ENCODE measurements at places on chromosomes 3 and 15.

- peak; percentile 98 for DNase-seq
Observed at GRCh38 chr3:184314363-184314699, at the start of gene EIF4G1. EIF4G1 (plus strand) TSS chr3:184314606; CDS start chr3:184315797, 1,191 bp downstream.

DNA sequence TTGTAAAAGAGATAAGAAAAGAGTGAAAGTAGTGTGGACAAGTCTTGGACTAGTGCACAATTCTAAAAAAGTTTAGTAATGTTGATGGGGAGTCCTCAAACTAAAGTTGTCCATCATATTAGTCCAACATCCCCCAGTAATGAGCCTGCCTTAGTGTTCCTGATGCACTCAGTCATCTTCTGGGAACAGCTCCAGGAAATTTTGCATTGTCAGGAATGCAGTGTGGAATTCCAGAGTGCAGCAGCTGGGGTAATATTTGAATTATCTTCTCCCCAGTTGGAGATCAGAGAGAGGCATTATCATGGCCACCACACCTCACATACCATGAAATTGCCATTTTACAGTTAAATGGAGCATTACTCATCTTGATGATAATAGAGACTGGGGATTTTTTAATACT, 528.8 kb upstream of the NAALADL2 start:
- peak; percentile 68 for DNase-seq

- DNase-seq: no peak
Observed at GRCh38 chr3:194615226-194615625, 18.0 kb downstream of the TMEM44 start.

DNA sequence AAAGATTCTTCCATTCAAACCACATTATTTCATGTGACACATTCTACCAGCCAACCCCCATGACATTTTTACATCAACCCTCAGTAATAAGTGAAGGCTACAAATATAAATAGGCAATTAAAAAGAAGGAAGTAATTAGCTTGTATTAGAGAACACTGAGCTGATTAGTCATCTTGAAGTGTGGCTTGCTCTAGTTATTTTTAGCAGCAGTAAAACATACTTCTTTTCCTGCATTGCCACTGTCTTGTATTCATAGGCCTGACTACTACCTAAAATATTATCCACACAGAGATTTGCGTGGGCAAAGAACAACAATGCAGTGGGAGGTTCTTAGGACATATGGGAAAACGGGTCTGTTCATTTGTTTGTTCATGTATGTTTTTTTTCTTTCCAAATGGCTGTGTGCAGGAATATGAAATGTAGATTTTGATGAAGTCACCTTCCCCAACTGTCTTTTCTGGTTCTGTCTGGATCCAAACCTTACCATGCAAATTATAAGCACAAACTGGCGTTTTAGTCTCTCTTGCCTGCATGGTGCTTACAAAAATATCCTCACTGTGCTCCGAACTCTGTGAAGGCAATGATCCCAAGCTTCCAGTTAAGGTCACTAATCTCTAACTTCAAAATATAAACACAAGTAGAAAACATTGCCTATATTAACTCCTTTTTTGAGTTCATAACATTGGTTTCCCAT, 31.5 kb upstream of the TM4SF4 start:
- DNase-seq: peak; percentile 60

DNA sequence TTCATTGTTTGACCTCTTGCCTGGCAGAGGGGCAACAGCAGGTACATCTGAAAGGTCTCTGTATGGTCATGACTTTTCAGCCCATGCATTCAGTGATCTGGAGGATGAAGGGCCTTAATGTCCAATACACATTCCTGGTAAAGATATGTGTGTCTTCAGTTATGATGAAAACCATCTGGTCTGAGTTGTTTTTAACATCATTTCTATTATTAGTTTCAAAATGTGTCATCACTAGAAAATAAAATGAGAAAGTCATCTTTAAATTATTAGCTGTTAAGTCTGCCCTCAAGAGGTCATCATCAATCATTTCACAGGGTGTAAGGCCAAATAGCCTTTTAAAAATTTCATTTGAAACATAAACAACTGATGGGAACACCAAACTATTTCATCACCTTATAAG, 92.1 kb upstream of the PLSCR4 start:
- DNase-seq: peak; percentile 76

- no peak for DNase-seq
Observed at GRCh38 chr3:44402548-44402947, 64.0 kb downstream of the TCAIM start.

- peak; percentile 25 for DNase-seq
Observed at GRCh38 chr3:69088063-69088462, 3.3 kb downstream of the ARL6IP5 start.

DNA sequence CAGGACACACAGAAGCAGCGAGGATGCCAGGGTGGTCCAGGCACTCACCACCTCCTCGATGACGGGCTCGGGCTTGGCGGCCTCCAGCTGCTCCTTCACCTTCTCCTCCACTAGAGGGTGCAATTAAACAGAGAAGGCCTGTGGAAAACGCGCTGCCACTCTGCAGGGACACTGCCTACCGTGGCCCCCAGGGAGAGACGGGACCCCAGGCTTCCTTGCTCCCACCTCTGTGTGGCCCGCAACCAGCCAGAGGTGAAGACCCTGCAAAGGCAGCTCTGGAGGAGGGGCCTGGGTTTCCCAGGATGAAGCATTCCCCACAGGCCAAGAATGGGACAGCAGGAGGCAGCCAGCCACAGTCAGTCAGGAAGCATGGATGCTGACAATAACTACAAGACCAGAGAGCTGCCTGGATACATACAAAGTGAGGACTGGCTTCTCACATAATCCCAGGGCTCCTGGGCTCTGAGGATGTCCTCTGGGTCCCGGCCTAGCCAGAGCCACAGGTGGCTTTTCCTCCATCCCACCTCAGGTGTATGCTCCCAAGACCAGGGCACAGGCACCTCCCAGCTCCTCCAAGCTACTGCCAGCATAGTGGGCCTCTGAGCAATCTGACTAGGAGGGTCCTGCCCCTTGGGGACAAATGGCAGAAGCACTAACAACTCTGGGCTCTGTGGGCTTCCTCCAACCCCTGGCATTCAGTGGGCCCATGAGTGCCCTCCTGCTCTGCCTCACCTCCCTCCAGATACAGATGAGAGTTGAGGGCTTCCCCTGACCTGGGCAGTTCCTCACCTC, 46.2 kb downstream of the PTH1R start:
- DNase-seq: peak; percentile 66

- DNase-seq: no peak
Observed at GRCh38 chr3:40185029-40185695, 124.3 kb upstream of the EIF1B start.

DNA sequence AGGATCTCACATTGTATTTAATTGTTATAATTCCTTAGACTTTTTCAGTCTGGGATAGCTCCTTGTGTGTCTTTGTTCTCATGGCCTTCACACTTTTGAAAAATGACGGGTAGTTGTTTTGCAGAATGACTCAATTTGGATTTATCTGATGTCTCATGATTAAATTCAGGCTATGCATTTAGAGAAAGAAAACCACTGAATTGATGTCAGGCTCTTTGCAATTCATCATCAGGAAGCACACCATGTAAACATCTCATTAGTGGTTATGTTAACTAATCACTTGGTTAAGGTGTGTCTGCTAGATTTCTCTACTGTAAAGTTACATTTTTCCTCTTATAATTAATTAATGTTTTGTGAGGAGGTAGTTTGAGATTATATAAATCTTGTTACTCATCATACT, 8.0 kb upstream of the SLC22A13 start:
- no peak for DNase-seq

DNA sequence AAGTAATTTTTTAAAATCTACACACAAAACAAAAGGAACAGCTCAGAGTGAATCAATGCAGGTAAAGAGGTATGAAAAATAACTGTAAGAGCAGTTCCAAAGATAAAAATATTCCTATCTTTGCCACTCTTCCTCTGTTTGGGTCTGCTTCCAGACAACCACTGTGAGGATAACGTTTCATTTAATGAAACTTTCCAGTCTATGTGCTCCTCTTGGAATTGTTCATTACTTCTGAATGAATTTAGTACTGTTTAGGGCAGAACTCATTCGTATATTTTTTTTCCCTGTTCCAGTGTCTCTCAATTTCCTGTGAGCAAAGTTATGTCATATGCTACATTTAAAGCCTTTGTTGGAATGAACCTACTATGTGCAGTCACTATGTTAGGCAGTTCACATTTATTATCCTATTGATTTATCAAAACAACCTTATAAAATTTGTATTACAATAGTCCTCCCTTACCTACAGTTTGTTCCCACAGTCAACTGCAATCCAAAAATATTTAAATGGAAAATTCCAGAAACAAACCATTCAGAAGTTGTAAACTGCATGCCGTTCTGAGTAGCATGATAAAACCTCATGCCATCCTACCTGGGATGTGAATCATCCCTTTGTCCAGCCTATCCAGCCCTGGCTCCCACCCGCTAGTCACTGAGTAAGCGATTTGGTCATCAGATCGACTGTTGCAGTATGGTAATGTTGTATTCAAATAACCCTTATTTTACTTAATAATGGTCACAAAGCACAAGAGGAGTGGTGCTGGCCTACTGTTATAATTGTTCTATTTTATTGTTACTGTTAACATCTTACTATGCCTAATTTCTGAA, 98.1 kb downstream of the TMCC1 start:
- DNase-seq: no peak

GRCh38 chr15:45126535-45127158, 3.0 kb downstream of the DUOXA1 start:
- DNase-seq: peak; percentile 51

DNA sequence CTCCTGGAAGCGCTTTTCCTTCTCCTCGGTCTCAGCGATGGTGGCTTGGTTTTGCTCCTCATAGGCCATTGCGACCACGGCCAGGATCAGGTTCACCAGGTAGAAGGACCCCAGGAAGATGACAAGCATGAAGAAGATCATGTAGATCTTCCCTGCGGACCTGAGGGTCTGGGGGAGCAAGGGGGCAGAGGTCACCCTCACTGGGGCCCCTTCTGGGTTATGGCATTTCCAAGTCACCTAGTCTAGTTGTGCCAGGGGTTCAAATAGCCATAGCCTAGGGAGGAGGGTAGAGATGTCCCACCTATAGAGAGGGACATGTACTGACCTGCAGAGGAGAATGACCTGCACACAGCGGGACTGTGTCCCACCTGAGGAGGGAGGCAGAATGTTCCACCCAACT, 43.5 kb downstream of the SCN5A start:
- no peak for DNase-seq

- DNase-seq: no peak
Observed at GRCh38 chr3:149374391-149374790, 3.1 kb downstream of the TM4SF1 start.
